Ascending aorta (tissue), 2 donors: ENCODE measurements at places on chromosomes 2 and 18. TPM values are rescaled to one million over a fixed set of nuclear protein-coding genes. Genes with fewer than 3 reads are reported as not detected.
A peak's percentile ranks its signal among the peaks of the same experiment; 100 is the strongest.

CFAP65 gene
- total RNA-seq, result not detected

CNRIP1 gene
- total RNA-seq, result 37.7 TPM

REEP1 gene
- total RNA-seq, result 6.4 TPM

OTX1 gene
- total RNA-seq, result not detected

KCNIP3 gene
- 5.2 TPM for total RNA-seq

CTAGE1 gene
- not detected for total RNA-seq

- H3K27ac ChIP-seq, result no peak overlapping the region
- no peak overlapping the region for H3K4me3 ChIP-seq
- H3K27me3 ChIP-seq, result no peaks in the 10 kb centered on the region
- no peaks in the 10 kb centered on the region for H3K4me1 ChIP-seq
- no peak for DNase-seq
- H3K36me3 ChIP-seq, result no peaks in the 10 kb centered on the region
These were observed 66.3 kb upstream of the NABP1 start for GRCh38 chr2:191611614-191612013.

GRCh38 chr2:17649026-17649425 is 104.6 kb downstream of the SMC6 start:
- H3K27ac ChIP-seq, result no peak overlapping the region
- no peaks in the 10 kb centered on the region for H3K4me1 ChIP-seq
- no peaks in the 10 kb centered on the region for H3K27me3 ChIP-seq

GRCh38 chr2:165239856-165240515 is 772 bp downstream of the SCN2A start:
- H3K4me3 ChIP-seq, result no peak overlapping the region
- no peak overlapping the region for H3K27ac ChIP-seq
- H3K4me1 ChIP-seq, result no peaks in the 10 kb centered on the region
- no peaks in the 10 kb centered on the region for H3K27me3 ChIP-seq
- no peak for DNase-seq
- H3K36me3 ChIP-seq, result no peaks in the 10 kb centered on the region

- no peak for DNase-seq
- no peak overlapping the region for H3K4me3 ChIP-seq
- no peaks in the 10 kb centered on the region for H3K4me1 ChIP-seq
- H3K27ac ChIP-seq, result no peak overlapping the region
- H3K36me3 ChIP-seq, result no peaks in the 10 kb centered on the region
- H3K27me3 ChIP-seq, result no peaks in the 10 kb centered on the region
These were observed 49.1 kb upstream of the CABYR start for GRCh38 chr18:24089515-24090337.

DNA sequence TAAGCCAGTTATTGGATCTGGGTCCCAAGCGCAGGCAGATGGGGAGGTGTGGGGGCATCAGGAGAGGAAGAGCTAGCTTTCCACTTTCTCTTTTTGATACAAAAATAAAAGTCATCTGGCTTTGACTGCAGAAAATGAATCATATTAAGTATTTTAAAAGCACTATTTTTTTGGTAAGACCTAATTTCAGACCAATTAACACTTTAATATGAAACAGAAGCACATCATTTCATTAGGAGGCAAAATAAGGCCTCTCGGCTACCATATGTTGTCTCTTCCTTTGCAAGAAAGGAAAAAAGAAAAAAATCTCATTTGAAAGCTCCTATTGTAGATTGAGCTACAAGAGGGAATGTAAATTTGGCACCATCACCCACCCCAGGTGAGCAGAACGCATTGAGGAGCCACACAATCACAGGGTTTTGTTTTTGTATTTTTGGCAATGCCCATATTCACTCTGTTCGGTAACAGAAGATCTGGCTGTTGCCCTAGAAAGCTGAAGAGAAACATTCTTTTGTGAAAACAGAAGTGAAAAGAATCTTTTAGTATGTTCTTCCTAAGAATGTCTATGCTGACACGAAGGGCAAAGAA is 390.7 kb upstream of the ETAA1 start:
- H3K27me3 ChIP-seq, result no peaks in the 10 kb centered on the region
- DNase-seq, result no peak
- H3K4me1 ChIP-seq, result no peaks in the 10 kb centered on the region
- H3K4me3 ChIP-seq, result no peak overlapping the region
- H3K36me3 ChIP-seq, result no peaks in the 10 kb centered on the region
- H3K27ac ChIP-seq, result no peak overlapping the region

- H3K36me3 ChIP-seq, result no peaks in the 10 kb centered on the region
- H3K27me3 ChIP-seq, result no peaks in the 10 kb centered on the region
- peaks cover 3% of the 10 kb centered on the region for H3K4me1 ChIP-seq
- DNase-seq, result no peak
These were observed 367.2 kb downstream of the MTX2 start for GRCh38 chr2:176636401-176636800.

DNA sequence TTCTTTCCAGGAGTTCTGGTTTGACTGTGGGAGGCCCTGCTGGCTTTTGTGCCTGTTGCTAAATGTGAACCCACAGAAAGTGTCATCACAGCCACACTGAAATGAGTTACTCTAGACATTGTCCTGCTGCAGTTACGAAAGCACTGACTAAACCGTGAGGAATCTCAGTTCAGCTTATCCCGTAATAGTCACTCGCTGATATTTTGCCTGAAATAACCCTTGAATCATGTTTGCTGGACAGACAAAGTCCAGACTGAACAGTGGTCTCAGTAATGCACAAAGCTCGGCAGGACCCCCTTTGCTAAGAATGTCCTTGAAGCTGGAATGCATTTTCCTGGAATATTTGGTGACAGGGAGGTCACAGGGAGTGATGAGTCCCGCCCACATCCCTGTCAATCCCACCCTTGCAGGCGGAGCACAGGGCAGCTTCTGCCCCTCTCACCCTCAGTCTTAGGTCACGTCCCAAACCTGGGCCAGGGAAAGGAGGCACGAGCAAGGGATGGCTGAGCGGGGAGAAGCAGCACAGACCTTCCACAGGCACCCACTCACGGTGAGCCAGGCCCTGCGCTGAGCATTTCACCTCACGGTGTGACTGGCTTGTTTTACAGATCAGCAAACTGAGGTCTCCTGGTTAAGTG is 53.4 kb downstream of the ADI1 start:
- no peak overlapping the region for H3K4me3 ChIP-seq
- peaks cover 45% of the 10 kb centered on the region for H3K36me3 ChIP-seq

GRCh38 chr2:12669036-12669435 is 47.7 kb upstream of the TRIB2 start:
- DNase-seq, result no peak
- H3K27me3 ChIP-seq, result no peaks in the 10 kb centered on the region
- no peak overlapping the region for H3K27ac ChIP-seq

GRCh38 chr2:134657650-134658250 is 61.0 kb downstream of the TMEM163 start:
- no peak for DNase-seq
- H3K27ac ChIP-seq, result no peak overlapping the region
- H3K36me3 ChIP-seq, result no peaks in the 10 kb centered on the region
- H3K4me3 ChIP-seq, result no peak overlapping the region

DNA sequence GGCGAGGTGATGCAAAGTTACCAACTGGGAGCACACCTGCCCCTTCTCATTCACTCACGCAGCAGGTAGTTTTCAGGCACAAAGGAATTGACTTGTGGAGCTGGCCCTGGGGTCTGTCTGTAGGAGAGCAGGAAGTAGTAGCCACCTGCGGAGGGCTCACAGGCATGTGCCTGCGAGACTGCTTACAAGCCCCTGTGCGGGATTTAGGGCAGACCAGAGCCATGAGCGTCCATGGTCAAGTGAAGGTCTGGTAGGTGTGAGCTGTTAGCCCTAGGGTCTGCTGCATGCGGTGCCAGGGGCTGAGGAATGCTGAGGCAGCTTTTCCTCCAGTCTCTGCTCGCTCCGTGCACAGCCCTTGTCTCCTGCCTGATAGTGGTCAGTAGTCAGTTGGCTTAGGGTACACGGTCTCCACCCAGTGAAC is 18.9 kb downstream of the INPP4A start:
- H3K27me3 ChIP-seq, result no peaks in the 10 kb centered on the region
- DNase-seq, result no peak
- no peak overlapping the region for H3K4me3 ChIP-seq
- no peak overlapping the region for H3K27ac ChIP-seq
- H3K36me3 ChIP-seq, result no peaks in the 10 kb centered on the region

DNA sequence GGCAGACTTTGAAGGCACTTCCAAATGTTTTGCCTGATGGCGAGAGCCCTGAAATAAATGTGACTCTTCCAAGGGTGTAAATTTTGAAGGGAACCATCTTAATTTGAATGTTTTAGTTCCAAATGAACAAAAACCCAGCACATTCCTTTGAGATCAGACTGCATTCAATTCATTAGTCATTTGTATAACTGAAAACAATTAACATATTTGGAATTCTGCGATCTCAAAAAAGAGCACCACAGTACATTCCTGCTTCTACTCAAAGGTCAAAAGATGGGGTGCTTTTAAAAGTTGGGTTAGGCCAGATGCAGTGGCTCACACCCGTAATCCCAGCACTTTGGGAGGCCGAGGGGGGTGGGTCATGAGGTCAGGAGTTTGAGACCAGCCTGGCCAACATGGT is 38.2 kb upstream of the CHRNA1 start:
- no peak overlapping the region for H3K4me3 ChIP-seq
- no peaks in the 10 kb centered on the region for H3K27me3 ChIP-seq
- no peaks in the 10 kb centered on the region for H3K36me3 ChIP-seq
- no peak for DNase-seq
- H3K27ac ChIP-seq, result no peak overlapping the region
- no peaks in the 10 kb centered on the region for H3K4me1 ChIP-seq

DNA sequence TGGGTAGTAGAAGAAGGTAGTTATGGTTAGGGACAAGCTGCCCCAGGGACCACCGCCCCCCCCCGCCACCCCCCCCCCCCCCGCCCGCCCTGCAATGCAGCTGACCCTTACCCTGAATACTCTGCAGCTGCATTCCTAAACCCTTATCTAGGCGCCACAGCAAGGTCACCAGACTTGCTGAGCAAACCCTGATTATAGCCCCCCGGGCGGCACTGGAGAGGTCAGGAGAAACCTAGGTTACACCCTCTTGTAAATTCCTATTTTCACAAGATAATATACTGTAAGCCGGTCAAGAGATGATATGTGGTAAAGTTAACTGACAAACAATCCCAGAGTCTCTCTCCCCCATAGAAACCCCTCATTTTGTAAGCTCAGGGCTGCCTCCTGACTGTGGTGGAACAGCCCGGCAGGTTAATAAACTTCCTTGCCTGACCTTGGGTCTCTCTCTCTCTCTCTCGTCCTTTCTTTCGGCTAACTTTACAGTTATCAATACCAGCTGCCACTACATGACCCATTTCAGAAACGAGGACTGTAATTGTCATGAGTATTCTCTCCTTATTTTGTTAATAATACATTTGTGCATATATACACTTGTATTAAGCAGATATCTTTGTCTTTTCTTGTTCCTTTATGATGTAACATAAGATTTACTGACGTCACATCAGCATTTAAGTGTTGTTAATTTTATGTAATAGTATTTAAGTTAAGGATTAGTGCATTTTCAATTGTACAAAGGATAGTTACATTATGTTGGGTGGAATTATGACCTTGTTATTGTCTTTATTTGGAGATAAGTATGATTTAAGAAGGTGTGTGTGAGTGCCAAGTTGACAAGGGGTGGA is 22.8 kb upstream of the SMAD4 start:
- DNase-seq, result no peak
- no peaks in the 10 kb centered on the region for H3K36me3 ChIP-seq

DNA sequence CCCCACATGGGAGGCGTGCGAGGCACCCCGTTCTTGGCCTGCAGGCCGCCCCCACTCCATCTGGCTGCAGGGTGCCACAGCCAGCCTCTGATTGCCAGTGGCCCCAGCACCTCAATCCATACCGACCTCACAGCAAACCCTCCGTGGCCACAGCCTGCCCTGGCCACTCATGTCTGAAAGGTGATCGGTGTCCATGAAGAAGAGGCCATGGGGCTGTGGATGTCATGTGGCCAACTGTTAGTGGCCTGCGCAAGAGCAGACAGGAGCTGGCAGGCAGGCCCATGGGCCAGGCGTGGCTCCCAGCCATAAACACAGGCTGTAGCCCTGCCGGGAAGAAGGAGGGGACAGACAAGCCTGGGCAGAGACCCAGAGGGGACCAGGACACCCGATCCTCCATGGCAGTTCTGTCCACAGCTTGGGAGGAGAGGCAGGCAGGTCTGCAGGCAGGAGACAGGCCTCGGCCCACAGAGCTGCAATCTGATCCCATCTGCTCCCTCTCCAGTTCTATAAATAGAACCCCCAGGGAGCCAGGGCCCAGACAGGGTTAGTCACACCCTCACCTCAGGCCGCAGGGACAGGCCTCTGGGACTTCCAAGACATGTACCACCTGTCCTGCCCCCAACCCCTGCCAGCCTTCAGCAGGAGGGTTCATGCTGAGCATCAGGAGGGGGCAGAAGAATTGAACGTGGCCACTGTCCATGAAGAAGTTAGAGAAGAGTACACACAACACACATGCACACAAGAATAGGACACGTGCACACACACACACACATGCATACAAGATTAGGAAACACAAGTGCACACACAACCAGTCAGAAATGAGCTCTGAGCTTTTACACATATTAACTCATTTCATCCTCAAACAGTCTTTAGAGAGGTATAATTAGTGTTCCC is 16.9 kb downstream of the STEAP3 start:
- peak; percentile 34 for DNase-seq
- peaks cover 4% of the 10 kb centered on the region for H3K36me3 ChIP-seq
- peaks cover 9% of the 10 kb centered on the region for H3K4me1 ChIP-seq
- H3K27me3 ChIP-seq, result no peaks in the 10 kb centered on the region

DNA sequence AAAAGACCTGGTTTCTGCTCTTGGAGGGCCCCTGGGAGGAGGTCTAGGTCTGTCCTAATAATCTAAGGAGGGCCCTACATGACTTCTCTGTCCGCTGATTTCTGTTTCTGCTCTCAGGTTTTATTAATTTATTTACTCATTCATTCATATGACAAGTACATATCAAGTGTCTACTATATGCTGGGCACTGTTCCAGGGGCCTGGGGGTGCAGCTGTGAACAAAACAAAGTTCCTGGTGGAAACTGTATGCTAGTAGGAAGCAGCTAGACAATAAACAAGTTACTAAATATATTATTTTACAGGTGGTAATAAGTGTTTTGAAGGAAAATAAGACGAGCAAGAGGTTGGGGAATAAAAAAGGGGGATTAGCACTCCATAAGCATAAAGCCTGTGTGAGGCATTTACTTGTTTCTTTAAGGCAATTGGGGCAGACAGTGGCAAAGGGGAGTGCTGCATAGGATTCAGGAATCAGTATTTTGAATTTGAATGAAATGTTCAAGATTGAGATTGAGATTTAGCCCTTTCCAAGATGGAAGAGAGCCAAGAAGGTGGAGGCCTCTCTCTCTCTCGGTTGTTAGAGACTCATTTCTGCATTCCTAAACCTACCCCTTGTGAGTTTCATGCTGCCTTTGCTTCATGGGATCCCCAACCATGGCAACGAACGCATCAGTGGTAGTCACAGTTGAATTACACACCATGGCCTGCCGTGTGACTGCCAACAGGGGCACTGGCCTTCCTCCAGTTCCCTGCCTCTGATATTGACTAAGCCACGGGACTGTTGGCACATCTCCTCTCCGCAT is 28.3 kb downstream of the DRC1 start:
- H3K27ac ChIP-seq, result no peak overlapping the region
- no peak overlapping the region for H3K4me3 ChIP-seq
- DNase-seq, result no peak
- H3K4me1 ChIP-seq, result no peaks in the 10 kb centered on the region
